ENCODE measurements at places on chromosomes 6 and 20.
A peak's percentile ranks its signal among the peaks of the same experiment; 100 is the strongest.

- DNase-seq = no peak
Observed at GRCh38 chr6:41664271-41664670, 26.0 kb downstream of the MDFI start.

- no peak for DNase-seq
Observed at GRCh38 chr6:6758915-6759654, 170.6 kb downstream of the LY86 start.

DNA sequence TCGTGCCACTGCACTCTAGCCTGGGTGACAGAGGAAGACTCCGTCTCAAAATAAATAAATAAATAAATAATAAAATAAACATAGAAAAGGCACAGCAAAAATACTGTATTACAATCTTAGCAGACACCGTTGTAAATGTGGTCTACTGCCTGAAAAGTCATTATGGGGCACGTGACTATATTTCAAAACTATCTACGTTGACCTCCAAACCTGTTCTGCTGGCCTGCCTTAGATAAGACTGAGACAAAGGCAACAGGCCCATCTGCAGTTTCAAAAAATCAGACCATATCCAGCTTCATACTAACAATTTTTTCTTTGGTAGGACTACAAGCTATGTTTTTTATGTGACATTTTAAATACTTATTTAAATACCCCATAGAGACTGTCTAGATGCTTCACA, 59.1 kb downstream of the AGPAT4 start:
- DNase-seq = no peak

- DNase-seq = no peak
Observed at GRCh38 chr6:92495242-92495641, 924.1 kb downstream of the EPHA7 start.

DNA sequence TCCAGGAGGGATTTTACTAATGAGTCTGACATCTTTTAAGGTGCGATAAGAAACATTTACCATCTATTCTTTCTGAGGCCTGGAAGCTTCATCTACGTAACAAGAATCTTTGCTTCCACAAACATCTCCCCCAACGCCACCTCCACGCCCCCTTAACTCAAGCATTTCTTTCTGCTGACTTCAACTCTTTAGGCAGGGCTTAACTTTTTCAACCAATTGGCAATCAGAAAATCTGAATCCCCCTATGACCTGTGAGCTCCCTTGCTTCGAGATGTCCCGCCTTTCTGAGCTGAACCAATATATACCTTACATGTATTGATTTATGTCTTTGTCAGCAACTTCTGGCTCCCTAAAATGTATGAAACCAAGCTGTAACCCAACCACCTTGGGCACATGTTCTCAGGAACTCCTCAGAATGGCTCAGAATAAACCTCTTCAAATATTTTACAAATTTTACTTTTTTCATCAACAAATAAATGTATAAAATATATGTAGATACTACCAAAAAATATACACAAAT, 11.5 kb downstream of the OR2H2 start:
- no peak for DNase-seq

DNA sequence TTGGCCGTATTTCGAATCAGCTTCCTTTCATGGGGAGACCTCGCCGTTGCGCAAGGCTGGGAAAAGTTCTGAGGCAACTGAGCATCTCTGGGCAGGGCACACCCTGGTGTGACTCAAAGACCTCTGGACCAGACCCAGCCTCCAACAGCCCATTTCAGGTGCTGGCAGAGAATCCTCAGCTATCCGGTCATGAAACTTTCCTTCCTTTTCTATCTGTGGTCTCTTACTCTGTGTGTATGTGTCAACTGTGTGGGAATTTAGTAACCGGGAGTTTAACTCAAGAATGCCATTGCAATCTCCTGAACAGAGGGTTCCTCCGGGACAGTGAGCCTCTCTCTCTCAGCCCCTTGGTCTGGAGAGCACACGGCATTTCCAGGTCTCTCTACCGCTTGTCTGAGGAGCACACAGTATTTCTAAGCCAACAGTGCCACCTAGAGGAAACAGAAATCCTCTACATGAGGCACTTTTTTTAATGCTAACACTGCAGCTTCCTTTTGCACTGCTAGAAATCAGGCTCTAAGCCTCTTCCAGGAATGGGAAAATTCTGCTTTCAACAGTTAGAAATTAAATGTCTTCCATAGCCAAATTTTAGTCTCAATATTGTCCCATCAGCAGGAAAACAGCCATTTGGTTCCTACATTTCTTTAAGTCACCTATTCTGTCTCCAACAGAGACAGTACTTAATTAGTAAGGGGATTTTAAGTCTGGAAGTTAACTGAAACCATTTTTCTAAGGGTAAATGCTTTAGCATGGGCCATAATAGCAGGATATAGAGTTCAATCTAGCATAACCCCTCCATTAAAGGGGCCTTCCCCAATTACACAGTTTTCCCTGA, 32.7 kb downstream of the PLN start:
- DNase-seq = peak; percentile 16

GRCh38 chr6:143754204-143754603, 76.4 kb downstream of the PHACTR2 start:
- no peak for DNase-seq

- DNase-seq = no peak
Observed at GRCh38 chr20:37386505-37387251, 40.7 kb downstream of the SRC start.

GRCh38 chr20:24194143-24194542, 205.6 kb upstream of the GGTLC1 start:
- DNase-seq = no peak

GRCh38 chr20:25021336-25021735, 28.8 kb upstream of the APMAP start:
- no peak for DNase-seq

DNA sequence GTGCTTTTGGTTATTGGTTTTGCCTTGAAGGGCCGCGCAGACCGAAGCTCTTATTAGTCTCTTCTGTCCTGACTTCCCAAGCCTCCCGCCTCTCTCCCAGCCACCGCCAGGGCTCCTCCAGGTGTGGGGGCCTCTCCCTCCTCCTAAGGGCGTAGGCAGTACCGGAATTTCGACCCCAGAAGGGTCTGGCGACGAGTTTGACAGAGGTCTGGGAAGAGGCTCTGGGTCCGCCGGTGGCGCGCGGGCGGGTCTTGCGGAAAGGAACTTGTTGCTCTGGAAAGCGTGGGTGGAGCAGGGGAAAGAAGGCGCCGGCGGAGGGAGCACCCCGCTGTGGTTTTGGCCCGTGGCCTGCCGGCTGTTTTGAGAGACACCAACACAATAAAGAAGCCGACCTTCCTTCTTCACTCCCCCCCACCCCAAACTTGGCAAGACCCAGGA, 1.8 kb downstream of the PCSK2 start:
- no peak for DNase-seq

GRCh38 chr6:170032197-170032596, 258.7 kb downstream of the DLL1 start:
- no peak for DNase-seq

GRCh38 chr20:9374072-9374471, 140.3 kb upstream of the LAMP5 start:
- DNase-seq = no peak

DNA sequence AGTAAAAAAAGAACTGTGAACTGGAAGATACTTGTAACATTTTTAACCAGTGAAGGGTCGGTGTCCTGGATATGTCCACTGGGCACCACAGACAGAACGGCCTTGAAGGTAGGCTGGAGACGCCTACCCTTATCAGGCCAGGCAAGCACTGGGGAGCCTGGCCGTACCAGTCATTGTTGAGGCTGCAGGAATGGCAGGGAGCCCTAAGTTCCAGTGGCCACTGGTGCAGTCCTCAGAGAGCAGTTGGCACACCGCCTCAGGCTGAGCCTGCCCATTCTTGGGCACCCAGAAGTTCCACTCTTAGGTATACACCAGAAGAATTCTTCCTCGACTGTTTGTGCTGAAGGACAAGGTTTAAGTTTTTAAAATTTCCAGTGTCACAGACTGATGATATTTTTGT, 20.5 kb downstream of the DNAJC5 start:
- DNase-seq = peak; percentile 33

GRCh38 chr20:15396900-15397299, 1059.5 kb upstream of the FLRT3 start:
- no peak for DNase-seq

DNA sequence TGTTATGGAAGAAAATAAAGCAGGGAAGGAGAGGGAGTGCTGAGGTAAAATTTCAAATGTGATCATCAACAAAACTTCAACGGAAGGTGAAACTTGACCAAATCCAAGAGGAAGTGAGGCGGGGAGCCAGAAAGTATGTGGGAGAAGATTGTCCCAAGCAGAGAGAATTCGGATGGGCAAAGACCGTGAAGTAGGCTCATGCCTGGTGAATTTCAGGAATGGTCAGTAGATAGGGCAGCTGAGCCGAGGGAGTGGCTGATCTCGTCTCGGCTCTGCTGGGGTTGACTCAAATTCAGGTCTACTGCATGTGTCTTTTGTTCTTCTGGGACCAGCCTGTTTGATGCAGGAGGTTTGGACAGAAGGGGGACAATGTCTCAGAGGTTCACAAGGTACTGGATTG, 7.0 kb upstream of the CSNK2A1 start:
- no peak for DNase-seq

DNA sequence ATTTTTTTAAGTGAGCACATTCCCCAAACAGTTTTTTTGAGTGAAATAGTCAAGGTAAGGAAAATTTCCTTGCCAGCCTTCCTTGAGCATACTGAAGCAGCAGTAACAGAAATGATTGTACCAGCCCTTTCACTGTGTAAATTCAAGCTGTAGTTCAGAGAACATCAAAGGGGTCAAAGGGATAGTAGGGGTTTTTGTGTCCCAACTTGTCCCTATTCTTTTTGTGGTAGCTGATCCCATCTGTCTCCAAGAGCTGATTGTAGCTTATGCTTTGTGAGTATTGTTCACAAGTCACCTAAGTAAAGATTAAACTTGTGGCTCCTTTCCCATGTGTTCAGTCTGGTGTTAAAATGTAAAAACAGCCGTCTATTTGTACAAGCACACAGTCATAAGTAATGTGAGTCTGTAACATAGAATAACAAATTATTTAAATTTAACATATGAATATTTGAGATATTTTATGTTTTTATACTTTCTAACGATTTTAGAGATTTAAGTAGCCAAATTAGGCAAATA, 185.0 kb downstream of the CENPW start:
- no peak for DNase-seq

- no peak for DNase-seq
Observed at GRCh38 chr6:41518118-41518517, 28.1 kb upstream of the FOXP4 start.

DNA sequence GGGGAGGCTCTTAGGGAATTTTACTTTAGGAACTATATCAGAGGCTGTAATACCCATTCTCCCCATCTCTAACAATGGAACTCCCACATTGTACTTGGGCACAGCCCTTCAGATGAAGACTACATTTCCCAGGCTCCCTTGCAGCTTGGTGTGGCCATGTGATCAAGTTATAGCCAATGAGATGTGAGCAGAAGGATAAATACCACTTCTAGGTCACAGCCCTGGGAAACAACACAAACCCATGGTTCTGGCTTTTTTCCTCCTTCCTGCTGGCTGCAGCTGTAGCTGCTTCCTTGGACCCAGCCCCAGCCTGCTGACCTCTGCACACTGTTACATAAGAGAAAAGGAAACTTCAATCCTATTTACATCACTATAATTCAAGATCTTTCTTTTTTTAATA, 445.9 kb upstream of the JARID2 start:
- peak; percentile 53 for DNase-seq

DNA sequence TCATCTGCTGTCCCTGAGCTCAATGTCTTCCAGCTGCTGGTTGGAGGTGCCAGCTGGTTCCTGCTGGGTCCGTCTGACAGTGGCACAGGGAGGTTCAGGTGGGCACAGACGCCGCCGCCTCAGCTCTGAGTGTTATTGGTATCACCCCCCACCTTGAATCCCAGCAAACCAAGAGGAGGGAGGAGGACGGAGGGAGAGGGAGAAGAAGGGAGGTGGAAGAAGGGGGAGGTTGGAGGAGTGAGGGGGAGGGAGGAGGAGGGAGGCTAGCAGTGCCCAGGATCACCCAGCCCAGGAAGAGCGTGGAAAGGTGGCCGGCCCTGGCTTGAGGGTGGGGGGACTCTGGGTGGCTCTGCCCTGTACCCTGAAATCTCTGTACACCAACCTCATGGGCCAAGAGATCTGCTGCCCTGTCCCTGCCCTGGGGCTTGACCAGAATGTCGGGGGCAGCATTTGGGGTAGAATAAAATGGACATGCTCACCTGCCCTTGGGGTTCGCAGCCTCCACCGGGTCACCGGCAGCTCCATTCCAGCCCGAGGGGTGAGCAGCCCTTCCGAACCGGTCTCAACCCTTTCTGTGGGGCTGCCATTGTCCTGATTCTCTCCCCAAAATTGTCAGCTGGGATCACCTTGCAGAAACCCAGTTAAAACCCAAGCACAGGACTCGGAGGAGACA, 17.1 kb downstream of the NTSR1 start:
- DNase-seq = no peak

- DNase-seq = no peak
Observed at GRCh38 chr6:1916334-1917070, 306.8 kb downstream of the FOXC1 start.

DNA sequence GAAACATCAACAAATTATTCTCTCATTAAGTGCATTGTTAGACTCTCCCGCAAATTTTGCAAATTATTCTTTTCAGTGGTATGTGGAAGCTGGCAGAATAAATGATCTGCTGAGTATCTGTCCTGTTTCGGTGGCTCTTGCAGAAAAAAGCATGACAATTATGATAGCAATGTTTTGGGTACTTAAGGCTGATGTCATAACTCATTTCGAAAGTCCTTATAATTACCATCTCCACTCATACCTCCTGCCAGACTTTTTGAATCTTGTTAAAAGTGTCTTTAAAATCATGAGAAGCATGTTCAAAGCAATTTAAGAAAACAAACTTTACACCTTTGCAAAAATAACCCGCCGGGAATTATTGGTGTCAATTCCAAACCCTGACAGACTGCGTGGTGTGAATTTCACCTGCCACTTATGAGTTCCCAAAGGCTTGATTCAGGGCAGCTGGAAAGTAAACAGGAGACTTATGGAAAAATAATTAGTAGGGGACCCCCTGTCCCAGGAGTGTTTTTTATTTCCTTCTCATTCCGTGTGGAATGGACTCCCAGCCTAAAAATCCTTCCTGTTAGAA, 87.6 kb upstream of the E2F3 start:
- no peak for DNase-seq

GRCh38 chr6:157080986-157081391, 242.3 kb downstream of the TMEM242 start:
- DNase-seq = no peak

- DNase-seq = peak; percentile 77
Observed at GRCh38 chr20:24917797-24918578, 31.1 kb upstream of the CST7 start.

DNA sequence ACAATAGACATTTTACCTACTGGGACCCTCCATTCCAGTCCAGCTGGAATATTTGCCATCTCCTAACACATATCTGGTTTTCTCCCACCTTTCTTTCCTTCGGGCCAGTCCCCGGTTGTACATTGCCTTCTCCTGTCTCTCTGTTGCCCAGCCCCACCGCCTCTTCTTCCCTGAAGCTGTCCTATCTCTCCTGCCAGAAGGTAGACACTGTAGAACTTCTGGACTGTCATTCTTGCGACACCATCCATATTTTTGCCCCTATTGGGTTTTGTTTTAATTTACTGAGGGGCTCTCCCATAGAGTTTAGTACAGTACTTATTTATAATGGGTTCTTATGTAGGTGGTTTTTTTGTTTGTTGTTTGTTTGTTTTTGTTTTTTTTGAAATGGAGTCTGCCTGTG, 4.9 kb downstream of the PTK7 start:
- no peak for DNase-seq
